ENCODE measurements at places on chromosomes 7 and 10. TPM values are rescaled to one million over a fixed set of nuclear protein-coding genes. Genes with fewer than 3 reads are reported as not detected.

Gene GPR85
- total RNA-seq: not detected

Gene CYP3A7
- total RNA-seq: not detected

Gene CREB5
- not detected for total RNA-seq

Gene CNNM1
- total RNA-seq: 0.20 TPM

Gene DKK1
- total RNA-seq: not detected

DNA sequence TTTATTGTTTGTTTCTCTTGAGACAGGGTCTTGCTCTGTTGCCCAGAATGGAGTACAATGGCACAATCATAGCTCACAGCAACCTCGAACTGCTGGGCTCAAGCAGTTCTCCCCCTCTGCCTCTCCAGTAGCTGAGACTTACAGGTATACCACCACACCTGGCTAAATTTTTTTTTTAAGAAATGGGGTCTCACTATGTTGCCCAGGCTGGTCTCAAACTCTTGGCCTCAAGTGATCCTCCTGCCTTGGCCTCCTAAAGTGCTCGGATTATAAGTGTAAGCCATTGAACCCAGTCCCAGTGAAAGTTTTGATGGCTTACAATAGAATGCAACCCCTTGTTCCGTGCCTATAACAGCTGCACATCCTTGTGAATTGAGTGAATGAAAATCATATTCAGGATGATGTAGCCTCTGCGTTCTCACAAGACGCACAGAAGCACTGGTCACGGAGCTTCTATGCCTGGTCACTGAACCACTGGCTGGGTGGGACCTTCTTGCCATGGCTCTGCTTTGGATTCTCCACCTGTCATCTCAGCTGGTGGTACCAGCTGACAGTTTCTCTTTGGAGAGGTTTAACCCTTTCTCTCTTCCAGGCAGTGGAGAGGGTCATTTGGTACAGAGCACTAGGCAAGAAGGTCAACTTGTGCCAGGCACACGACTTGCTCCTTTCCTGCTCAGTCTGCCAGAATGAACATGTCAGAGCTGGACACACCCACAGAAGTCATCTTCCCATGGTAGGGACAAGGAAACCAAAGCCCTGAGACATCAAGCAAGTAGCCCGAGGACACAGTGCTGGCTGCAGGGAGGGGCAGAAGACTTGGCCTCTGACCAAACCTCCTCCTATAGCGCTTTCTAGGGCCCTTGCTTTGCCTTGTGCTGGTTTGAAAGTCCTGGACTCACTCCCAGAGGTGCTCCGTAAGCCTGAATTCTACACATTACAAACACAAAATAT, 89.6 kb downstream of the ATXN7L1 start:
- H3K27ac ChIP-seq: no peak overlapping the region
- no peaks in the 10 kb centered on the region for H3K36me3 ChIP-seq
- no peak for DNase-seq
- H3K4me3 ChIP-seq: no peak overlapping the region
- H3K4me1 ChIP-seq: peaks cover 11% of the 10 kb centered on the region

GRCh38 chr10:58320351-58321049, 14.3 kb upstream of the UBE2D1 start:
- DNase-seq: no peak
- peaks cover 9% of the 10 kb centered on the region for H3K4me1 ChIP-seq
- H3K4me3 ChIP-seq: no peak overlapping the region
- peaks cover 11% of the 10 kb centered on the region for H3K27me3 ChIP-seq

DNA sequence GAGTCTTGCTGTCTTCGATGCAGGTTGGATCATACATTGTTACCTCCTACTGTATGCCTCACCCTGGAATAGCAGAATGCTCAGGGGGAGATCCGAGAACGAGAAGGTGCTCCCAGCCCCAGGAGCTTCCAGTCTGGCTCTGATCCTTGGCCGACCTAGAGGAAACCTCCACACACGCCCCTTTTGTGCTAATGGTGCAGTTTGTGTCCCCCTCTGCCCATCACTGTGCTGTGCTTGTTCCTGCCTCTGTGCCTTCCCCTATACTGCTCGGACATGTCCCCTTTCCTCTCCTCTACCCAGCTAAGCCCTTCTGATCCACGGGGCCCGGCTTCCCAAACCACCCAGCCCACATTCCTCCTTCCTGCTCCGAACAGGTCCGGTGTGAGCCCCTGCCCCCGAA, 32.5 kb downstream of the ZNF775 start:
- H3K27me3 ChIP-seq: peaks cover 1% of the 10 kb centered on the region
- peaks cover 28% of the 10 kb centered on the region for H3K36me3 ChIP-seq
- no peak overlapping the region for H3K4me3 ChIP-seq
- H3K4me1 ChIP-seq: peaks cover 14% of the 10 kb centered on the region

DNA sequence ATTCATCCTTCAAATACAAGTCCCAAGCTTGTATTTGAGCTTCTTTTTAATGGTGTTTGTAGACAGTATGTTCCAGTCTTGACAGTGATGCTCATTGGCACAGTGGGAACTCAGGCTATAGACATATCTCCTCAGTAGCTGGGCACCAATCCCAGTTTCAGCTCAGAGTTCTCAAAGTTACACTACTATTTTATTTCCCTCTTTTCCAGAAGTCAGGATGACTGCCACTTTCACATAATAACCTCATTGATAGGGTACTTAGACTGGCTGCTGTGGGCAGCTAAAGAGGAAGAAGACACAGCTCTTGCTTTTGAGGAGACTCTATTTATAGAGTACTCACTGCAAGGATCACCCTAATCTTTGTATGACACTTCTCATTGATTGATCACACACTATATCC, 2.4 kb downstream of the GBF1 start:
- DNase-seq: no peak
- no peaks in the 10 kb centered on the region for H3K27me3 ChIP-seq
- H3K36me3 ChIP-seq: peaks cover 19% of the 10 kb centered on the region
- peaks cover 30% of the 10 kb centered on the region for H3K4me1 ChIP-seq

DNA sequence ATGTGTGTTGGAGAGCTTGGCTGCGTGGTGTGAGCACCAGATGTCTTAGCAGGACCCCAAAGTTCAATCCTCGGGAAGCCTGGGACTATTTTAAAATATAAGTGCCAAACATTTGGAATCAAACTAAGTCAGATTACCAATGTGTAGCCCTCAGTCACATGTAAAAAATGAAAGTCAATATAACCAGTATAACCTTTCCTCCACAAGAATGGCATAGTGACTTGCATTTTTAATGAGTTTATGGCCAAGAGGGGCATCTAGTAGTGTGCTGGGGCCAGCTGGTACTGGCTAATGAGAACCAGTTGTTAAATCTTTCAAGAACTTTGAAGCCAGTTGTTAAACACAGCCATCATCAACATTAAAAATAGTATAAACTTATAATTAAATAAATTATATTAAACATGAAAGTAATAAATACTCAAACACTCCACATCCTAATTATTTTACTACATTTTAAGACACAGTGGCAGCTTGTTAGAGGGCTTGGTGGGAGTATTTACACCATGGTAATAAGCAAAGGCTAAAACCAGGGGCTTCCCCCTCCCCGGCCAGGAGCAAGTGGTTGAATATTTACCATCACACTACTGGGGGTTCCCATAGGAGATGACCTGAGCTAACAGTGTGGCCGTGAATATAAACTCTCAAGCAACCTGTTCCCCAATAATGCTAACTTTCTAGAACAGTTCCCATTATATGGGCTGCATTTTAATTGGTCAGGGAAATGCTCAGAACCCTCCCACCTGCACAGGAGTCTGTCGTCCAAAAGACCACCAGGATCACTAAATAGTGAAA, 7.9 kb upstream of the FAM170B start:
- no peak overlapping the region for H3K4me3 ChIP-seq
- no peaks in the 10 kb centered on the region for H3K36me3 ChIP-seq
- no peak for DNase-seq
- no peaks in the 10 kb centered on the region for H3K4me1 ChIP-seq
- H3K27ac ChIP-seq: no peak overlapping the region
- H3K27me3 ChIP-seq: peaks cover 7% of the 10 kb centered on the region

All from activated T-helper 1 cell treated with anti-CD3 and anti-CD28 coated beads, Interleukin-12 subunit alpha, Interleukin-12 subunit beta, Interleukin-2, Interleukin-4 antibody, amounts not matched to agents 30 ng/mL and 10 ng/mL and 1 ng/mL, durations not matched to agents 14 hours and 24 hours and 36 hours (primary cell).